AG04450 (cell line): ENCODE measurements at places on chromosomes 2 and 18.
A peak's percentile ranks its signal among the peaks of the same experiment; 100 is the strongest.

DNA sequence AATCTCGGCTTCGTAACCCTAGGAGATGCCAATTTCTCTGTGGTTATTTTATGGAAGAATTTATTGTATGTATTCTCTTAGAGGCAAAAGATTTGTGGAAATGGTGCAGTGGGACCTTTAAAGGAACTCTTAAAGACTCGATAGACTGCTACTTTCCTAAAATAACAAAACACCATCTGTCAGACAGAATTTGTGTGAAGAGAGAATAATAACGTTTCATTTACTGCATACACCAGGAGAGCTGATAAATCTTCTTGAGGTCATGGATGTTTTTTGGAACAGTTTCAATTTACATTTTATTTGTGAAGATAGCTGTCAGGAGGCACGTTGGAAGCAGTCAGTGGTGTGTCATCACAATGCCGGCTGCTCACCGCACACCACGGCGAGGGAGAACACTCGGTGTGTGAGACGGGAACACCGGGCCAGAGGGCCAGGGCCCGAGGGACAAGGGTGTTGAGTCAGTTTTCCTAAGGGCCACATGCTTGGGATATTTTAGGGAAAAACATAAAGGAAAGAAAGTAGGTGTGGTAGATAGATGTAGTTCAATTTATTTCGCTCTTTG lies 1681.0 kb upstream of the DDX18 start:
- DNase-seq: no peak

DNA sequence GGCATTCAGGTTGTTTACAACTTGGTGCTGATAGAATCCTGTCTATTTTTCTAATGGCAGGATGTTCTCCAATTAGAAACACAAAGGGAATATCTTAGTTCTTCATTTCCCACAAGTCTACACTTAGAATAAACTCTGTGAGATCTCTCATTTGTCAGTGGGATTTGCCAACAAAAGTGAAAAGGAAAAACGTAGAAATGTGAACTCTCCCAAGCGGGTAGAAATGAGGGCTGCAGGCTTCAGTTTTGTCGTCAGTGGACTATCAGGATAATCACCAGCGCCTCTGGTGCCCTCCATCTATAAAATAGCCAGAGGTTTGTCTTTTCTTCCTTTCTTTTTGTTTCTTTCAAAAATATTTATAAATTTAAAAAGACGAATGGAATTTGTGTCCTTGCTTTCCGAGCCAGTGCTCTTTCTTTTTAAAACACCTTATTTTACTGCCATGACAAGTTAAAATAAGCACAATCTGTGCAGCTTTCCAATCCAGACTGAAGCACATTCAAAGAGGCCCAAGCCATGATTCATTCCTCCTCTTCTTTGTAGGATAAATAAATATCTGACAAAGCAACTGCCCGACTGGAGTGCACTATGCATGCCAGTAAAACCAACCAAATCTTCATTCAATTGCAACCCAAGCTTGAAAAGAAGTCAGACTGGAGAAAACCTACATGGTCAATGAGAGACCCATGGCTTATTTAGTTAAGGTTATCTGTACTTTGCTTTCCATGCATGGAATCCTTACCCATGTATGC lies 185.8 kb downstream of the ANKRD44 start:
- DNase-seq: peak; percentile 70

GRCh38 chr2:2941205-2941604 lies 436.4 kb downstream of the EIPR1 start:
- DNase-seq: no peak

DNA sequence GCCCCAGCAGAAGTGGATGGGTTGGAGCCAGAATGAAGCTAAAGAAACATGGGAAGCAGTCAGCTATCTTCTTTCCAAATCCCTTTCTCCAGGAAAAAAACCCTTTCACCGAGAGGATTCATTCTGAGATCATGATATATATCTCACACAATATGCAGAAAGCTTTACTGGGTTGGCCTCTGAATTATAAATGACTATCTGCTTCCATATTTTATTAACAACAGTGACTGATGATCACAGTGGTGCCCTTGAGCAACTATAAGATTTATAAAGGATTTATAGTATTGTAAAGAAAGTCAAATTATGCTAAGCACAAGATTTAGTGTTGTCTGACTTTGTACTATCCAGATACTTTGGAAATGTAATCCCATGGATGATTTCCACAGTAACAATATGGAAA lies 180.3 kb downstream of the KCNE4 start:
- DNase-seq: no peak

DNA sequence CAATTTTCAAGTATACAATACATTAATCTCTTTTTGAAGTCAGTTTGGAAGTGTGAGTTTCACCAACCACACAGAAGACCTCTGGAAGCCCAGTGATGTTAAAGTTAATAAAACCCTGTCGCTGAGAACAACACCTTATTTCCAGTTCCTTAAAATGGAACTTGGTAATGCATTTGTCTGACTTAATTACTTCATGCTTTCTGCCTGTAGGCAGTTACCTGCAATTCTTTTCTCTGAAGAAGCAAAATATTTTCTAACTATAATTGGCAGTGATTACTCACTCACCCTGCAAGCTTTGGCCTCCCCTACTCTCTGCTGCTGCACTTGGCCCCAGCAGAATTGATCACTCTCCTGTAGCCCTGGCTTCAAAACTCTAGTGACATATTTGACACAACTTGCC lies 81.5 kb downstream of the TXNL1 start:
- no peak for DNase-seq

GRCh38 chr2:31511376-31511775 lies 69.4 kb downstream of the SRD5A2 start:
- no peak for DNase-seq

DNA sequence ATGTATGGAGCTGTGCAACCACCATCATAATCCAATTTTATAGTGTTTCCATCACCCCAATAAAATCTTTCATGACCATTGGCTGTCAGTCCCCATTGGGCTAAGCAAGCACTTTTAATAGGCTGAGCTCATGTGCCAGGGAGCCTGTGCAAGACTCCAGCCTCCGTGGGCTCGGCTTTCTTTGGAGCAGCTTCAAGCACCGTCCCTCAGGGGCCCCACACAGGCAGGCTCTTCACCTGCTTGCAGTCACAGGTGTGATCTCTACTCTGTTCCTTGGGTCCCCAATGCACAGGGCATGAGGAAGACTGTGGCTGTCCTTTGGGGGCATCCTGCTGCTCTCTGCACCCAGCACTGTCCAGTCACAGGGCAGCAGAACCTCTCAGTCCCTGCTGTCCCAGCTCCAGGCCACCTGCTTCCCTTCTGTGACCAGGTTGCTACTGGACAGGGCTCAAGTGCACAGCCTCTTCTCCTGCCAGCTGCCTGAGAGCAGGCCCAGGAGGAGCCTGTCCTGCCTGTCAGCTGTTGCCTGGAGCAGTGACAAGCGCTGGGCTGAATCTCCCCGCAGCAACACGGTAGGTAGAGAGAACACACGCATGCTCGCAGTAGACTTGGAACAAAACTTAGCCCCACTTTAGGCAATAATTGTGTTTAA lies 40.7 kb upstream of the TMEM131 start:
- no peak for DNase-seq

DNA sequence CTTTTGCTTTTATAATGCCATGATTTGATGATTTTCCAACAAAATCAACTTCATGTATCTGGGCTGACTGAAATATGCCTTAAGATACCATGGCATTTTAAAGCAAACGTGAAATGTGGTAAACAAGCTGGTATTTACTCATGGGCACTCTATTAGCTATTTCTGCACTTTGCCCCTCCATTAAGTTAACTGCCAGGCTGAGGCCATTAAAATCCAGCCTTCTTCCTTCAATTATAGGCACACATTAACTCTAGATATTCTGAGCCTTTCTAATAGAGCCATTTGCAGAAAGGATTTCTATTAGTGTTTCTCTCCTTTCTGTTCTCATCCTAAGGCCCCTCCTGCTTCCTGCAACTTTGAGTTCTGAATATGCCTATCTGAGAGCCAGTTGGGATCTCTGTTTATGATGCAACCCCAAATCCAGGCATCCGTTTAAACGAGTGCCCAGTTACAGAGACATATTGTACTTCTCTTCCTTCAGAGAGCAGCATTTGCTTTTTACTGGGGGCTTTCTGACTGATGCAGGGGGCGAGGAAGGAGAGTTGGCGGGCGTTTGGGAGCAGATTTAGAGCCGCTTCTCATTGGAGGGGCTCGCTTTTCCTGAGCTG lies 1.6 kb upstream of the KCNJ3 start:
- no peak for DNase-seq

GRCh38 chr2:216114714-216115531 lies 5.8 kb downstream of the XRCC5 start:
- peak; percentile 99 for DNase-seq

GRCh38 chr2:33272001-33272400 lies 204.4 kb upstream of the RASGRP3 start:
- no peak for DNase-seq

DNA sequence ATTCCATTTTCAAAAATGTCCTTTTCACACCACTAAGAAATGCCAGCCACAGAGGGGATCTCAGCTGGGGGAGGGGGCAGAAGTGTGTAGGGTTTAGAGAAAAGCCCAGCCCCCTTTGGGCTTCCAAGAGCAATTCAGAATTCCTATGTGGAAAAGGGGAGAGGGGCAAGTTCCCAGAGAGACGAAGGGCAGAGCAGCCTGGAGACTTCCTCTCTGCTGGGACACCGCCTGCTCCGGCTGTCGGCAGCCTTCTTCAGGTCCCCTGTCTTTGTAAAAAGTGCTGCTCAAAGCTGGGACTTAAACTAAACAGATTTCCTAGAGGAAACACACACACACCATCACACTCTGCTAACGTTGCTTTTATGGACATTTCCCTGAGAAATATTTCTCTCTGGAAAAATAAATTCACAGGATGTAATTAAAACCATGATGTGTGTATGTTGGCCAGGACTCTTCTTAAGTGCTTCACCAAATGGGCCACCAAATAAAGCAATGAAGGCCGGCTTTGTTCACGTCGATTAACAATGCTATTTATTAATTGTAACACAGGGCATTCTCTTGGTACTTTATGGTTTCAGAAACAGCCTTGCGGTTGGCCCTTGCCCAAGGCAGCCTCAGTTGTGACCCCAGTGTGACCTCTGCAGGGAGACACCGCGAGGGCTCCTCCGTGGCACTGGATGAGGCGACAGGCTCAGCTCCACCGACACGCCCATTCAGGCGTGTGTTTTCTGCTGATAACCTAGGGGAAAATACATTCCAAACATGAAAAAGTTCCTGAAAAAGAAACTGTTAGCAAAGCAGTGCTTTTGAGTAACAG lies 5.6 kb upstream of the ASB1 start:
- no peak for DNase-seq

- DNase-seq: no peak
Observed at GRCh38 chr2:240404174-240404852, 31.1 kb upstream of the GPC1 start.

GRCh38 chr2:171521361-171522051 lies 768 bp upstream of the CYBRD1 start:
- DNase-seq: no peak

- DNase-seq: no peak
Observed at GRCh38 chr2:39121523-39122063, 742 bp upstream of the SOS1 start.

DNA sequence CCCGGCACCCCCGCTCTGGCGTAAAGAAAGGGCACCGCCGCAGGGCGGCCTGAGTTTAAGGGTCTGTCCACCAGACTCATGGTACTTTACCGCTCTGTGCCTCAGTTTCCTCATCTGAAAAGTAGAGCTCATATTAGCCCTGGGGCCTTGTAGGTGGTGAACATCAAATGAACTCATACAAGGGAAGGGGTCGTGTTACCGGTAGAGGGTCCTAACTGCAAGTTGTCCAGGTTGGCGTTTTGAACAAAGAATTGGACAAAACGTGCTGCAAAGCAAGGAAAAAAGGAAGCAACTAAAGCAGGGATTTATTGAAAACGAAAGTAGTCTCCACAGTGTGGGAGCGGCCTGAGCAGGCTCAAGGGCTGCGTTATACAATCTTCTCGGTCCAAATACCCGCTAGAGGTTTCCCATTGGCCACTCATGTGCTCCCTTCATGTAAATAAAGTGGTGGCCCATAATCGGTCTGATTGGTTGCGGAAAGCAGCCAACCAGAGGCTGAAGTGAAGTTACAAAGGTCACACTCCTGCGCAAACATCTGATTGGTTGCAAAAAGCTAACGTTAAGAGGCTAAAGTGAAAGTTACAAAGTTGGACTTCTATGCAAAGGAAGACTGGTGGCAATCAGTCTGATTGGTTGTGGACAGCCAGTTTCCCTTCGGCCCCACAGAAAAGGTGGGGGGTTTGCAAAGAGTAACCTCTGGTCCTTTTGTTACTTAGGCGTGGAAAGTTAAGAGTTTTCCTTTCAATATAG lies 80.7 kb upstream of the LDLRAD4 start:
- no peak for DNase-seq
